ENCODE measurements at places on chromosomes 5 and 9.

DNA sequence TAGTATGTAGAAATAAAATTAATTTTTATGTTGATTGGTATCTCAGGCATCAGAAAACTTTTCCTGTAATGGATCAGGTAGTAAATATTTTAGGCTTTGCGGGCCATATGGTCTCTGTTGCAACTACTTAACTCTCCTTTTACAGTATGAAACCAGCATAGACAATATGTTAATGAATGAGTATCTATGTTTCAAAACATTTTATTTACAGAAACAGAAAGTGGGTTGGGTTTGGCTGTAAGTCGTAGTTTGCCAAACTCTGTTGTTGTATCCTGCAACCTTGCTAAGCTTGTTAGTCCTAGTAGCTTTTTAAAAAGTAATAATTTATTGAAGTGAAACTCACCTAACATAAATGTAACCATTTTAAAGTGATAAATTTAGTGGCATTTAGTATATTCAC lies 132.1 kb downstream of the NR3C1 start:
- DNase-seq: no peak

DNA sequence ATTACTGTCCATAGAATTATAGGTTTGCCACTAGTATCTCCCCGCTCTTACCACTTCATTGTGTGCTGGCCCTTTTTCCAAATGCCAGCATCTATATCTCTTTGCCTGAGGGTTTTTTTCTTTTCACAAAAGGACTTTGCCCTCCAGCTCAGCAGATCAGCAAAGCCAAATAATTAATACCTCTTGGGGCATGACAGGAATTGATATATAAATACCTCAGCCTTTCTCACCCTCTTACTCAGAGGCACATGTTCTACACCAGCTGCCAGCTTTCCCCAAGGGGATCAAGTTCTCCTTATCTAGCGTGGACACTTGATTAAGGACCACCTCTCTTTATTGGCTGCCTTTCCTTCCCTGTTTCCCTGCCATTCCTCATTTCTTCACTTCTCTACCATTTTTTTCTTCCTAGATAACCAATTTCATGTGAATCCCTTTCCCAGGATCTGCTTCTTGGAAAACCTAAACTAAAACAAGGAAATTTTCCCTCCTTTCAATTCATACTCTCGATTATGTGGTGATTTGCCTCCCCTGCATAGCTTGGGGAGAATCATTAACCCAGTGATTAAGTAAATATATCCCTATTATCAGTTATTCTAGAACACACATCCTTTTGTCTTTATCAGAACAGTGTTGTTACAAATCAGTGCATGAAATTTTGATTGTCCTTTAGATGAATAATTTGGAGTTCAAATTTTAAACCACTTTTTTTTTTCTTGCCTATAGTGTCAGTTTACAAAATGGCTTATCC lies 6.9 kb upstream of the NUDT12 start:
- no peak for DNase-seq

- no peak for DNase-seq
These were observed 41.6 kb downstream of the CYSTM1 start for GRCh38 chr5:140216478-140217074.

- DNase-seq: peak; percentile 24
These were observed 26.3 kb downstream of the SPZ1 start for GRCh38 chr5:80346055-80346454.

GRCh38 chr9:133741716-133742115 lies 3.6 kb upstream of the SARDH start:
- DNase-seq: no peak

DNA sequence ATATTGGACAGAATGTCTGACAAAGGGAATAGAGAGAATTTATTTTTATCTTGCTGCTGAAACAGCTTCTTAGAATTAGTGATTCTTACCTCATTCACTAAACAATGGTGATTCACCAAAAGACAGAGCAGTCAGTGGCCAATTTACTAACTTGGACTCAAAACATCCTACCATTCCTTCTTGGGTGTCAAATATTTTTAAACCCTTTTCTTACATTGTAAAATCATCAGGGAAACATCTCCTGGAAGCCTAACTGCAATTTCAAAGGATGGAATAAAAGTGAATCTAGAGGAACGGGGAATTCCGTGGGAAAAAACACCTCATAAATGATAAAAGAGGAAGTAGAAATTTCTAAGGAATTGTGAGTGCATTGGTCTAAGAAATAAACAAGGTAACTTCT lies 97.7 kb downstream of the LHFPL2 start:
- no peak for DNase-seq

DNA sequence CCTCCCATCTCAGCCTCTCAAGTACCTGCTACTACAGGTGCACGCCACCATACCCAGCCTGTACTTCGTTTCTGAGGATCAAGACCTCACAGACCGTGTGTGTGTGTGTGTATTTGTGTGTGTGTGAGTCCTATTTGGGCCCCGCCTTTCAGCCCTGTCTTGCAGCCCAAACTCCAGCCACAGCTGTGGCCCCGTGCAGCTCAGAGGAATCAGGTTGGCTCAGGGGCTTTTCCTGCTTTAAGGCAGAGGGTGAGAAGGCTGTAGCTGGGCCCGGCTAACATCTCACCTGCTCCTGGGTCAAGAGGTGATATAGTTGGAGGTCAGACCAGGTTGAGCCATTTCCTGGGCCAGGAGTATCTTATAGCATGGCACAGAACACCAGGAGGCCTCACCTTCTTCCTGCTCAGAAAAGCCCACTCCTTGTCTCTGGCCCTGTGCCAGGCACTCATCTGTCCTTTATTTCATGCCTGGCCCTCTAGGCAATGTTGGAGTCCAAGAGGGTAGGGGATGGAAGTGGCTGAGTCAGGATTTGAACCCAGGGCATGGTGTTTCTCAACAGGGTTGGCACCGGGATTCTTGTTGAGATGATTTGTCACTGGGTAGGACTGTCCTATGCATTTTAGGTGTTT lies 1.6 kb upstream of the PHYKPL start:
- DNase-seq: no peak

- no peak for DNase-seq
These were observed 122.4 kb upstream of the NMUR2 start for GRCh38 chr5:152527358-152528052.

- no peak for DNase-seq
These were observed 765.3 kb upstream of the ADAMTS16 start for GRCh38 chr5:4374866-4375265.

DNA sequence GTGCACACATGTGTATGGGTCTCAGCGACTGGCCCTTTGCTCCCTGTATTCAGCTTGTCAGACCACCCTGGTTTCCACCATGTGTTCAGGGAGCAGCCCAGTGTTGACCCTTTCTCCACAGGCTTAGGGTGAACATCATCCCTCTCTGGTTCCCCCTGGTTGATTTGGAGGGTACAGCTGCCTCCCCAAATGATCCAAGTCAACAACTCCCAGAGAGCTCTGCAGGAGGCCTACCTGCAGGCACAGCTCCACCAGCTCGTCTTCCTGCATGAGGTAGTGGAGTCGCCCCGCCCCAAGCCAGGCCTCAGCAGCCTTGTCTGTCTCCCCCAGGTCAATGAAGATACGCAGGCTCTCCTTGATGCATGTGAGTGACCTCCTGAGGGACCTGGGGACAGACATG lies 50.5 kb downstream of the SH3TC2 start:
- DNase-seq: no peak

DNA sequence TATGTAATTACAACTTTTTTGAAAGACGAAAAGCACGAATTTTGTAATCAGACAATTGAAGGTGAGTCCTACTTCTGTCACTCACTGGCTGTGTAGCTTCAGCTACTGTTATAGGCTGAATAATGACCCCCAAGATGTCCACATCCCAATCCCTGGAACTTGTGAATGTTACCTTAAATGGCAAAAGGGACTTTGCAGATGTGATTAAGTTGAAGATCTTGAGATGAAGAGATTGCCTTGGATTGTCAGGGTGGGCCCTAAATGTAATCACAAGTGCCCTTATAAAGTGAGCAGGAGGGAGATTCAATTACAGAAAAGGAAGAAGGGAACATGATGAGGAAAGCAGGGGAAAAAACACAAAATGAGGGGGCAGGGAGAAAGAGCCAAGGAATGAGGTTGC lies 326.2 kb upstream of the MSX2 start:
- no peak for DNase-seq

- no peak for DNase-seq
These were observed 649.5 kb downstream of the LRRC70 start for GRCh38 chr5:63228154-63228553.

GRCh38 chr5:43702815-43703214 lies 99.8 kb downstream of the NNT start:
- no peak for DNase-seq

DNA sequence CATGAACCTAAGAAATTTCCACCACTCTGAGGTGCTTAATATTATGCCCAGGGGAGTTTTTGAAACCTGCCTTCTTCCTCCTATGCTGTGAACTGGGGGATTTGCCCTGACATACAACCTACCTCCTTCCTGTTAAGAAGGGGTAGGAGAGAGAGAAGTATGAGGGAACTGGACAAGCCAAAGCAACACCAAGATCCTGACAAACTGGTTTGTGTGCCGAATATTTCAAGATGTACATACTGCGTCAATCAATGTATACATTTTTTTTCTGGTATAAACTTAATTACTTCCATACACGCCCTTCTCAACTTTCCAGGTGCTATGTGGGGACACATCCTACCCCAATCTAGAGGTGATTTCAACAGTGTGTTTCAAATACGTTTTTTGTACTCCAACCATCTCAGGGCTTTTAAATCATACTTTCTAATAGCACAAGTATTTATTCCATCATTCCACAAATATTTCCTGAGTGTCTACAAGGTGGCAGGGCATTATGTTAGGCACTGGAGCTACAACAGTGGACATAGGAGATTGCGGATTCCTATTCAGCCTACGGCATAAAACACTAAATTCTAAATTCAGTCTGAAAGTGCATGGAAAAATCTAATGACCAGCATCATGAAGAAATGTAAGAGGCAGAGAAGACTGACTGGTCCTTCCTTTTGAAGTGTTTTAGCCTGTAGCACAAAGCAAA lies 70.1 kb upstream of the IFNK start:
- no peak for DNase-seq

DNA sequence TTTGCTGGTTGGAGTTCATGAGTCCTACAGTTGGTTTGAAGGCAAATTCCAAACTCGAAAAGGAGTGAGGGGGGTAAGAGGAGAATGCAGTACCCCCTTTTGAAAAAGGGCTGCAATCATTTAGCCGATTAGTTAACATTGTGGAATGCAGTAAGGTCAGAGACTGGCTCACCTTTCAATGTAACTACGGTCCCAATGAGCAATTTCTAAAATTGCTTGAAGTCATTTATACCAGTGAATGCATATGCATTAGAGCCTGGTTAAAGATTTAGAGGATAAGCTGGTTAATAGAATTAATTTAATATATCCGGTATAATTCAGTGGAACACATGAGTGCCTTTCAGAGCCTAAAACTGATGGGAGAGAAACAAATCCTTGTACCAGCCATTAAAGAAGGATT lies 172.6 kb upstream of the PAPPA start:
- DNase-seq: no peak

GRCh38 chr9:128115187-128116103 lies 12.1 kb downstream of the PTGES2 start:
- no peak for DNase-seq

GRCh38 chr9:128396970-128397613 lies 23.6 kb upstream of the CERCAM start:
- no peak for DNase-seq

- no peak for DNase-seq
These were observed 6.2 kb downstream of the PDLIM4 start for GRCh38 chr5:132263548-132264261.

DNA sequence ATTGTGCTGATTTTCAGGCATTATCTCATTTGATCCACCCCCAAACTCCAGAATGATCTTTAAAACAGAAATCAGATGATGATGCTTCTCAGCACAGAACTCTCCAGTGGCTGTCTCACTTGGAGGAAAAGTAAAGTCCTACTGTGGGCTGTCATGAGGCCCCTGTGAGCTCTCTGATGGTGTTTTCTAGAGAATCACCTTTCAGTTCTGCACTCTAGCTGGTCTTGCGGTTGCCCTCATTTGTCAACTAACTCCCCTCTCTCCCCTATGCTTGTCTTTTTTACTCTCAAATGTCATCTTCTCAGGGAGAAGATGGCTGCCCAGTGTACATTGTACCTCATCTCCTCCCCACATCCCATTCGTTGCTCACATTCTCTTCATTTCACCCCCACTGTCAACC lies 295.8 kb downstream of the MLLT3 start:
- no peak for DNase-seq

DNA sequence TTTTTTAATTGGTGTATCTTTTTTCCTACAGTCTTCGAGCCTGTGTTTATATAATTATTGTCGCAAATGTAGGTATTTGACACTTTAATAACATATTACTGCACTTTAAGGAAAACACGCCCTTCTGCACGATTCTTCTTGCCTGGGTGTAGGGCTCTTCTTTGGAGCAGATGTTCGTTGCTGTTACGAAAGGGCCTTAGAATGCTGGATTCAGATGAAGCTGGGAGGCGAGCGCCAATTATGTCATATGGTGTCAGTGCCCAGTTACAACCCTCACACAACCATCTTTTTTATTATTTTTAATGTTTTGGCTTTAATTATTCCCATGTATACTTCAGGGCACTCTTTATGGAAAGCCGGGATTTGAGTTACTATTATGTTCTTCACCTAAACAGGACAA lies 553.0 kb downstream of the EBF1 start:
- DNase-seq: no peak

DNA sequence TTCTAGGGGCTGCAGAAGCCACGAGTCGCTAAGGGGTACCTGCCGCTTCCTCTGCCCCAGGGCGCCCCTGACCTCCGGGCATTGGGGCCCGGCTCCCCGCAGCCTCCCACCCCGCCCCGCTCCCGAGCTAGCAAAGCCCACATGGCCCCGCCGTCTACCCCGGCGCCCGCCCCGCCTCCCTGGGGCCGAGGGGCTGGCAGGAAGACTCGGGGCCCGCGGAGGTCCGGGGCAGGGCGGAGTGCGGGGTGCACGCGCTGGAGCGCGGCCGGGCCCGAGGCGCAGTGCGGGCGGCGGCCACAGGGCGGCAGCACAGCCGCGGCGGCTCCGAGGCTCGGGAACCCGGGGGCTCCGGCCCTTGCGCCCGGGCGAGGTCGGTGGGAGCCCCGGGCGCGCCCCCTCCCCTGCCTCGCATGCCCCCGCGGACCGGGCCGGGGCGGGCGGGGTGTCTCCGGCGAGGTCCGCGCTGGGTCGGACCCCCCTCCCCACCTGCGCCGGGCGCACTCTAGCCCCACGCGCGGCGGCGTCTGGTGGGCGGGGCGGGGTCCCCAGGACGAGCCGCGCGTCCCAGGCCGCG lies 6.7 kb downstream of the NRARP start:
- peak; percentile 63 for DNase-seq

DNA sequence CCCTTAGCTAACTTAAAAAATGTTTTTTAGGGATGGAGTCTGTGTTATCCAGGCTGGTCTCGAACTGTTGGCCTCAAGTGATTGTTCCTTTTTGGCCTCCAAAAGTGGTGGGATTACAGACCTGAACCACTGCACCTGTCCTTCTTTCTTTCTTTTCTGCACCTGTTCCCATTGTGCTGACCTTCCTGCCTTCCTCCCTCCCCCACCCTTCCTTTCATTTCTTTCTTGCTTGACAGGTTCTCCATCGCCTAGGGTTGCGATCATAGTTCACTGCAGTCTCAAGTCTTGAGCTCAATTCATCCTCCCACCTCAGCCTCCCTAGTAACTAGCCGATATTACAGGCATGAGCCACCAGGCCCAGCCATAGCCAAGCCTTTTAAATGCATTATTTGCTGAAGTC lies 20.6 kb downstream of the JMY start:
- no peak for DNase-seq

GRCh38 chr5:86837610-86838009 lies 219.9 kb downstream of the COX7C start:
- DNase-seq: no peak

- no peak for DNase-seq
These were observed 6.6 kb downstream of the BRD9 start for GRCh38 chr5:886036-886435.

- no peak for DNase-seq
These were observed 143.0 kb downstream of the FBN2 start for GRCh38 chr5:128395073-128395472.

All from stimulated activated CD4-positive, alpha-beta T cell treated with anti-CD3 and anti-CD28 coated beads, Interleukin-4, amount 100 ng/mL, for 1 hour (primary cell).